Inflammatory macrophage (primary cell): ENCODE measurements at places on chromosomes 4 and X.

DNA sequence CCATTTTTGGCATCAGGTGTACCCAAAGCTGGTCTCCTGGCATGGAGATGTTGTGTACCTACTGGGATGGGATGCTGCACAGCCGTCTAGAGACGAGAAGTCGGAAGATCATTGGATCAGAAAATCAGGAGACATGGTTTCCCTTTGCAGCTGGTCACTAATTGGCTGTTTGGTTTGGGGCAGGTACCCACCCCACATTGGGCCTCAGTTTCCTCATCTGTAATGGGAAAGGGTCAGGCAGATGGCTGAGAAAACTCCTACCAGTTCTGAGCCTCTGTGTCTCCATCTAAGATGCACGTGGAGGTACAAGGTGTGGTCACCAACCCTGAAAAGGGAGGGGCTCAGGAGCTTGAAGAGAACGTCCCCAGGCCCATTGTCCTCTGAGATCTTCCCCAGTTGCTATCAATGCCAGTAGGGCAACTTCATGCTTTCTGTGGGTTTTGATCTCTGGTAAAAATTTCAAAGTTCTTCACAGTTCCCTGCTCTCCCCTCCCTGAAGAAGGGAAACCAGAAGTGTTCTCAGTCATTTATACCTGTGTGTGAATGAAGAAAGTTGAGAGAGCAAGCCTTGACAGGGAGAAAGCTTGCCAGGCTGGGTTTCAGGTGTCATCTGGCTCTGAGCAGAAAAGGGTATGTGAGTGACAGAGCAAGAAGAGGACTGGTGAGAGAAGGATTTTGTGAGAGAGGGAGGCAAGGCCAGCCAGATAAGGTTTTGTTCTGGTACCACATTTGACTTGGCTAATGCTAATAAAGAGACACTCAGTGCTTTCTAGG is 15.1 kb downstream of the TSC22D3 start:
- DNase-seq, result no peak

GRCh38 chr4:109631532-109632108 is 71.6 kb downstream of the MCUB start:
- DNase-seq, result no peak

DNA sequence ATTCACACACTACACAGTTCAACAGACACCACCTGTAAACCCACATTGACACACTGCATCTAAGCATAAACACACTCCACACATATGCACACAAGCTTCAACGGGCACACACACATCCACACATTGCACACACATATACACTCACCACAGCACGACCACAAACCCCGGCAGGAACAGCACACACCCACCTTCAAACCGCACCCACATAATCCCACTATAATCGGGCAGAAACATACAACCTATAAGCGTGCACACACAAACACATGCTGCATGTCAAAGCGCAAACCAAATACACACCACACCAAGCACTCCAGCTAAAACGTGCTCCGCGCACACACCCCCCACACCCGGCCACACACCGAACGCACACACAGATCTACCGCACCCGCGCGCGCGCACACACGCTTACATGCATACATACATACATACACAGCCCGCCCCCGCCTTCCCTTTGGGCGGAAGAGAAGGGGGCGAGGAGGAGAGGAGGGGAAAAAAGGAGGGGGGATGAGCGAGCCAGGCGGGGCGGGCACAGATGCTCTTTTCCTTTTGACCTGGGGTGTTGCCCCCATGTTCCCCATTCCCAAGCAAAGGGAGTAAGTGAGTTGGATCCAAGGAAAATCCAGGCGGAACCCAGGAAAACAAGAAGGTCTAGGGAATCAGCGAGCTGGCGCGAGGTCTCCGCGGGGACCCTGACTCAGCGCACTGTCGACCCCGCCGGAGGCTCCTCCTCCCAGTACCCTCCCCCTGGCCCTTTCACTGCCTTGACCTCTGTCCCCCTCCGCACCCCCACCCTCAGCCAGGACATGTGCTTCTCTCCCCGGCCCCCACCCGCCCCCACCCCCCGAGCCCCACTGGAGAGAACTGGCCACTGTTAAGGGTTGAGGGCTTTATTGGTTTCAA is 9.9 kb downstream of the ARHGAP36 start:
- no peak for DNase-seq

GRCh38 chr4:154984616-154985015 is 203.5 kb downstream of the RBM46 start:
- DNase-seq, result no peak

DNA sequence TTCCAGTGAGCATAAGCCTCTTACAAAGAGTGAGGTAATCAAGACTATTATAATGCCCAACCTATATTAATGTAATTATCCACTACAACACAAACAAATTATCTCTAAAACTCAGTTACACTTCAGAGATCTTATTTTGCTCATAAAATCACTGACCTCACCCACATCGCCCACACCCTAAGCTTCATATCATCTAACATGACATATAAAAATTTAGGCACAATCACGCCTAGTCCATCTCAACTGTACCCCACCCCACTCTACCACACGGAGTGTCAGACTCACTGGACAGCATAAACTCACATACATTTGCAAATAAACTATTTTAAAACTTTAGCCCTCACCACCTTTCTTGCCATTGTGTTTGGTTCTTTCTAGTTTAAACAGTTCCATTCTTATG is 252.4 kb downstream of the PCDH7 start:
- DNase-seq, result no peak
